ENCODE measurements at places on chromosomes 4 and X. TPM values are rescaled to one million over a fixed set of nuclear protein-coding genes. Genes with fewer than 3 reads are reported as not detected.

MAGEA12 gene
- polyA plus RNA-seq = not detected

ZFP92 gene
- polyA plus RNA-seq = 1.1 TPM

GRCh38 chrX:26581091-26581490, 365.1 kb downstream of the MAGEB5 start:
- DNase-seq = peak; percentile 11

DNA sequence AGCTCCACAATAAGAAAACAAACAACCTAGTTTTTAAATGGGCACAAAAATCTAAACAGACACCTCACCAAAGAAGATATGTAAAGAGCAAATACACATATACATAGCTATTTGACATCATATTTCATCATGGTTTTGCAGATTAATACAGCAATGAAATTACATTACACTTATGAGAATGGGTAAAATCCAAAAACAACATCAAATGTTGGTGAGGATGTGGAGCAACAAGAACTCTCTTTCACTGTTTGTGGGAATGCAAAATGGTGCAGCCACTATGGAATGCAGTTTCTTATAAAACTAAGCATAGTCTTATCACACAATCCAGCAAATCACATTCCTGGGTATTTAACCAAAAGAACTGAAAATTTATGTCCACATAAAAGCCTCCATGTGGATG, 25.0 kb downstream of the TLR6 start:
- no peak for DNase-seq

- DNase-seq = no peak
Measured at GRCh38 chr4:47692691-47693090, 145.2 kb downstream of the CORIN start.

DNA sequence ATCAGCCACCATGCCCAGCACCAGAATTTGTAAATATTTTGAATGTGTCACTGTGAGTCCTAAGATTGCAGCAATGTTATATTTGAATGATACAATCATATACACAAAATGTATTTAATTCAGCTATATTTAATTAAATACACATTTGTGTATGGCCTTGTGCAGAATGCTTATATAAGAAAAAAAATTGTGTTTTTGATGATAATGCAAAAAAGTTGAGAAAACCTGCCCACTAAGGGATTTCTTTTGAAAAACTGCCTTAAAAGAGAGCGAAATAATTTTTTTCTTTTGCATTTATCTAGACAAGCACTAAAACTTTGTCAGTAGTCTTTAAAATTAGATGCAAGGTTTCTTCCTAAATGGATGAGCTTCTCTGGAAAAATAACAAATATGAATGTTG, 68.1 kb upstream of the OTUD4 start:
- DNase-seq = no peak

DNA sequence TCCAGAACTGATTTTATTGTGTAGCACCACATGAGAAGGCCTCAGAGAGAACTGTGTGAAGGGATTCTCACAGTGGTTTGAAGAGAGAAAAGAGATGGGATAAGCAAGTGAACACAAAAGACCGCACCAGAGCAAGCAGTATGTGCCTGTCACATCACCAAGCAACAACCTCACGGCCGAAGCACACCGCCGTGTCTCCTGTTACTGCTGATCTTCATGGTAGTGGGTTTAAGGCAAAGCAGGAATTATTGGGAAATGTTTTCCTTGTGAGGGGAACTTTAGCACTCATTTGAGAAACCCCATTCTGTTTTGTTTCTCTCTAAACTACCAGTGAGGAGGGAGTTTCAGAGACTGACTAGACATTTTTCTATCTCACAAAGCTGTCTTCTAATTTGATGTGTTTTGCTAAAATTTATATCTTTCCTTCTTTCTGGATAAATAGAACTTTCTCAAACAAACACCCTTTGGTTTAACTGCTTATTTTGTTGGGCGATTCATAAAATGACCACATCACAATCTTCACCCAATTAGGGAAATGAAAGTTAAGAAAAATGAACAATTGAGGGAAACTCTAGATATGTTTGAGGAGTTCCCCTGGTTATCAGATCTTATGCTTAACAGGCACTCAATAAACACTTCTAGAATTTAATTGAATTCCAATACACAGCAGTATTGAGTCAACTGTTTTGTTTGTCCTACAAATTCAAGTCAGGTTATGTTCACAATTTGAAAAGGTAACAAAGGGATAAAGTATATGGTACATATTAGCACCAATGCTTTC, 16.5 kb downstream of the SH3KBP1 start:
- no peak for DNase-seq

DNA sequence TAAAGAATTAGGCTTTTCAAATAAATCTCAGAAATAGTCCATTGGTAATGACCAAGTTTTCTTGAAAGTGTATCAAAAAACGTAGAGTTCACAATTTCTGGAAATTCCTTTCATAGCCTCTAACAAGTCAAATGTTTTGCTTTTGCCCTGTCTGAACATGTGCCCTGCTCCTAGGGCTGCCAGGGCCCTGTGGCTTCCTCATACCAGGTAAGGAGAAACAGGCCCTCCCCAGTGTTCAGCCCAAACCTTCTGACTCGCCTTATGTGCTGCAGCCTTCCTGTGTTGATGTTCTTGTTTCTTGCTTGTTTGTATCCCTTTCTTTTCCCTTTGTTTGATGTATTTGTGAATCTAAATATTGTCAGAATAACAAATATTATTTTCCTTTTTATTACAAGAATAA, 146.1 kb upstream of the PACRGL start:
- DNase-seq = no peak

GRCh38 chrX:68203646-68204045, 229.6 kb downstream of the OPHN1 start:
- DNase-seq = no peak

DNA sequence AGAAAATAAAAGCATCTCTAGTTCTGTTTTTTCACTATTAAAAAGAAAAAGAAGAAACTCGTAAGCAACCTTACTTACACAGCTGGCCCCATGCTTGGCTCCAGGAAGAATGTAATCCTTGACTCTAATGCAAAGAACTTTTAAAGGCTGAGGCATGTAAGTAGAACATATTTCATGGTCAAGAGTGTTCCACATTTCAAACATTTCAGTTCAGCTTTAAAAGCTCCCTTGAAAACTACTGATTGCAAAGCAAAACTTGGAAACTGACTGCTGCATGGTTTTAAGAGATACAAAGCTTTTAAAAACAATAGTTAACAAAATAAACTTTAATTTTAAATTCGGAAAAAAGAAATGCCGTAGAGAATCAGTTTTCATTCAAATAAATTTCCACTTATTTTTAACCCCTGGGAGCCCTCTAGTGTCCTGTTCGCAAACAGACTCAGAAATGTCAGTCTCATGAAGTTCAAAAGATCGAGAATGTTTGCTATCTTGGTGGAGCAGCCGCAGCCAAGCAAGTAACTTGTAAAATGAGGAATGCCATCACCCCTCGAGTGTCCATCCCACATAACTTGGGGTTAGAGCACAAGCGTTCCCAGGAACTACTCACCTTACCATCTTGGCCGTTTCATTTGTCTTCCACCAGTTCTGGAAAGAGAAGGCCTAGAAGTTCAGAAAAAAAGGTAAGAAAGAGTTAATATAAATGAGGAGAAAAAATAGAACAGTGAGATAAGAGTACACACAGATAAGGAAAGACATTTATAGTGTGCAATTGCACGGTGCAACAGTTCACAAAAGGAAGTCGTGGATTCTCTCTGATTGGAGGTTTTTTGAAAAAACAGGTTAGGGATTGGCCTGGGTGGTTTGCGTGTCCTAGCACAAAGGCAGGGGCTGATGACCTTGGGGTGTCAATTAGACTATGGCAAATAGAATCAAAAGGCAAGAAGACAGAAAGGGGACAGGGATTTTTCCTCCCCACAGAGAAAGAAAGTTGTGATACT, at the start of gene GASK1B:
TSS of gene GASK1B (minus strand) at position 765 of the 998 bp plus-strand sequence. CDS start 1,650 bp downstream, outside the sequence.
- DNase-seq = peak; percentile 42

GRCh38 chr4:102169345-102169744, 175.9 kb downstream of the SLC39A8 start:
- DNase-seq = peak; percentile 21

Measured in renal pelvis (tissue), 12 donors.